Activated CD4-positive, alpha-beta memory T cell treated with anti-CD3 and anti-CD28 coated beads for 36 hours (primary cell): ENCODE measurements at places on chromosomes 11 and 22.

- no peak for DNase-seq
Observed at GRCh38 chr11:33860926-33861325, 30.9 kb downstream of the LMO2 start.

DNA sequence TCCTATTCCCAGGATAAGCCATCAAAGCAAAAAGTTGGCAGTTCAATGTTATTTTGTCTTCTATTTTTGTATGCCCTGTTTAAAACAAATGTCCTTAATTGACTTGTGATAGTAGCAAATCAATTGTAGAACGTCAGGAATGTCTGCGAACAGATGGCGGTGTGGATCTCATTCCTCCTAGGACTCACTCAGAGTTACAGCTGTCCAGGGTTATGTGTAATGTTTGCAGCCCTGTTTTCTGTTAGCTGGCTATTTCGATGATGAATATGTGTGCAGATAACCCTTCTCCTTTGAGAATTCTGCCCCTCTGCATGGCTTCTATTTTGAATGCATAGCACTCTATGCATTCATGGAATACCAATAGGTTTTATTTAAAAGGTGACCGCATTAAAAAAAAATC, 1248.0 kb upstream of the CNTN5 start:
- DNase-seq: no peak

DNA sequence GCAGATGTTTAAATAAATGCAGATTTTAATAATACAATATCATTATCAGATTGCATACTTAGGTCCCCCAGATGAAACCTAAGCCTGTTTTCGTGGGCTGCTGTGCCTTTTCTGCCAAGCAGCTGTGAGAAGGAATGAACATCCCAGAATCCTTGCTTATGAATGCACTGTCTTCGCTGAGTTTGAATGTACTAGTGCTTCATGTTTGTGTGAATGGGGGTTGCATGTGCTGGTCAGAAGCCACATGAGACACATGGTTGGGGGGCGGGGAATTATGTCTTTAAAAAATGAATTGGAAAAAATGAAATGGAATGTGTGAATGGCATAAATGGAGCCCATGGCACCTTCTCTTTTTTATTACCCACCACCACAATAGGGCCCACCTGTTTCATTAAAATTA, 125.4 kb upstream of the HSD17B12 start:
- DNase-seq: no peak

DNA sequence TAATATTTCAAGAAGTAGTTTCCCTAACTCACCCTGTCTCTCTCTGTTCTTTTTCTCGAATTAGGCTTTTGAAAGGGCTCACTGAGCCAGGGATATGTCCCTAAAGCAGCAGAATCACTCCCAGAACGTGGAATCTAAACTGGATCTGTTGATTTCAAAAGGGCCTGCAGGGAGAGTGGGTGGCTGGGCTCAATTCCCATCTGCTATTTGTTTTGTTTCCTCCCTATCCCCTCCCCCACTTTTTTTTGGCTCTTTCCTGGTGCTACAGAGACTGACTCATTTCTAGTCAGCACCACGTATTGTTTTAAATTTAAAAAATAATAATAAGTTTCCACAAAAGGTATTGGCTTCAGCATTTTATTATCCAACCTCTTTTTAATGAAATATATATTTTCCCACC, 961.5 kb downstream of the FAM181B start:
- no peak for DNase-seq

- DNase-seq: no peak
Observed at GRCh38 chr22:40922484-40923303, 28.5 kb upstream of the RBX1 start.

DNA sequence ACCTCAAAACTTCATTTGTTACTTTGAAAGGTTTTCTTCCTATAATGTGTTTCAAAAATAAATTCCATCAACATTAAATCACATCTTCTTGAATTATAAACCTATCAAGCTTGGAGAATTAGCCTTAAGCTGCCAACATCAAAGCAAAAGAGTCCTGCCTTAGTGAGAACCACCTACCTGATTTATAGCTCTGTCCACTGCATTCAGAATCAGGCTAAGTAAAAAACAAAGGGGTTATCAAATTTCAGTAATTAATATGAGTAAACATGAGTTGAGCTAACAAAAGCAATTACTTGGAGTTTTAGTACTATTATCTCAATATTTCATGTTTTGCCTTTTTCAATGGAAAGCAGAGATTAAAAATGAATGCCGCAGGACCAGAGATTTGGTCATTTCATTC, 73.9 kb downstream of the CADM1 start:
- no peak for DNase-seq

GRCh38 chr11:129779342-129779741, 36.3 kb upstream of the TMEM45B start:
- no peak for DNase-seq

DNA sequence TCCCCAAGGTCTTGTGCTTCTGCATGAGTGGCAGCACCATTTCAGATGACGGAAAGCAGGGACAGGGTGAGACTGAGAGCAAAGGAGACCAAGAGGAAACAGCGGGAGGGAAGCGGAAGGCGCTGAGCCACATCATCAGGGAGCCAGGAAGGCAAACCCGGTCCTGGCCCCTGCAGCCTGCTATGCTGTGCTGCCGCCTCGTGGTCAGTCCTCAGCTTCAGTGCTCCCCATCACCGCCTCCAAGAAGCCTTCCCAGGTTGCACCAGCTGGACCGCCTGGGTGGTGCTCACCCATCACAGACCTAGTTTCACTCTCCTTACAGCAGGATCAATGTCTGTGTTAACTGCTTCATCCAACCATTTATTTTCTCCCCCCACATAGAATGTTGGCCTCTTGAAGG, 73.0 kb upstream of the PHF21B start:
- peak; percentile 45 for DNase-seq

DNA sequence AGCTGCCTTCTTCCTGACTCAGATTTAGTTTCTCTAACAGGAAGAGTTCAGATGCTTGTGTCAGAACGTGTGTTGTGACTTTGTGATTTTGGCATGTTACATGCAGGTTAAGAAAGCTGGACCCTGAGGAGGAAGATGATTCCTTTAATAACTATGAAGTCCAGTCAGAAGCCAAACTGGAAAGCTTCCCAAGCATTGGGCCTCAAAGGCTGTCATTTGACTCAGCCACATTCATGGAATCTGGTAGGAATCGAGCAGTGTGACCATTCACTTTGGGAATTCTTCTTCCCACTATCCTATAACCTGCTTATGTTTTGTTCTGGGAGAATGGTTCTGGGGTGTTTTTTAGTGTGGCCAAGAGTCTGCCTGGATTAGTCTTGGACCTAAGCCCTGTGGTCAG, 48.0 kb downstream of the CABIN1 start:
- DNase-seq: no peak

DNA sequence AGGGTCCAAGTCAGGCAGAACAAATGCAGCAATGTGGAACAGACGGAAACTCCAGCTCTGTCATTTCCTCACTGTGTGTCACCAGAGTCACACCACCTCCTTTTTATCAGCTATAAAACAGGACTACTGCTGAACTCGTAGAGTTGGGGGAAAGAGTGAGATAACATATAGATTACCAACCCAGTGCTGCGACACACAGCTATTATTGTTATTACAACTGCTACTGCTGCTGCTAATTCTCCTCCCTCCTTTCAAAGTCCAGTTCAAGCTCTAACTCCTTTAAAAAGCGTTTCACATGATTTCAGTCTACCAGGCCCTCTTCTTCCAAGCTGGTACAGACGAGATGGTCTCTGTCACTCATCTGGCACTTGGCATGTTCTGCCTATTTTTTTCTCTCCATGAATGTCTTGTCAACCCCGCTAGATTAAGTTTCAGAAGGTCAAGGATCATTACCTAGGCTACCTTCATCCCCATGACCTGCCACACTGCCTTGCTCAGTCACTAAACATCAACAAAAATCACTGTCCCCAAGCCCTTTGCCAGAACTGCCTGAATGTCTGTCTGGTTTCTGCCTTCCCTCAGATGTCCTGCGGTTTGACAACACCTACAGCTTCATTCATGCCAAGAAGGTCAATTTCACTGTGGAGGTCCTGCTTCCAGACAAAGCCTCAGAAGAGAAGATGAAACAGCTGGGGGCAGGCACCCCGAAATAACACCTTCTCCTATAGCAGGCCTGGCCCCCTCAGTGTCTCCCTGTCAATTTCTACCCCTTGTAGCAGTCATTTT, 3.7 kb upstream of the MTFP1 start:
- DNase-seq: peak; percentile 43

- no peak for DNase-seq
Observed at GRCh38 chr11:102729849-102730815, 5.4 kb upstream of the MMP8 start.

DNA sequence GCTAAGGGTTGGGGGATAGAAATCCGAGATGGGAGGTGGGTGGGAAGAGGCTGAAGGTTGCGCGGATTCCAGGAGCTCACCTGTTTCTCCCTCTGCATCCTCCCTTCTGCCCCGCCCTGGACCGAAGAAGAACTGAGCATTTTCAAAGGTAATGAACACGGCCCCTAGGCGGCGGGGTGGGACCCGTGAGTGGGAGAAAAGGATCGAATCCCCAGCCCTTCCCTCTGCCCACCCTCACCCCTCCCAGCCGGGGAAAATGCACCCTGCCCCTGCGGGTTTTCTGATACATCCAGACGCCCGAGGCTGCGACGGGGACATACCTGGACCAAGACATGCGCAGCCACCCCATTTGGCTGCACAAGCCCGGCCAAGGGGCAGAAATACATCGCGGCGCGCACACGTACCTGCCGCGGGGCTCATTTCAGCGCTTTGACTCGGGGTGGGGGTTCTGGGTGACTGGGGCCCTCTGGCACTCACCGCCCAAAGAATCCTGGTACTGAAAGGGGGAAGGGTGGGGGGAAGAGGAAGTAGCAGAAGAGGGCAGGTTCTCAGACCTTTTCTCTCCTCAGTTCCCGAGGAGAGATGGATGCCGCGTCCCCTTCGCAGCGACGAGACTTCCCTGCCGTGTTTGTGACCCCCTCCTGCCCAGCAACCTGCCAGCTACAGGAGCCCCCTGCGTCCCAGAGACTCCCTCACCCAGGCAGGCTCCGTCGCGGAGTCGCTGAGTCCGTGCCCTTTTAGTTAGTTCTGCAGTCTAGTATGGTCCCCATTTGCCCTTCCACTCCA, 6.0 kb downstream of the VSIG2 start:
- peak; percentile 61 for DNase-seq

DNA sequence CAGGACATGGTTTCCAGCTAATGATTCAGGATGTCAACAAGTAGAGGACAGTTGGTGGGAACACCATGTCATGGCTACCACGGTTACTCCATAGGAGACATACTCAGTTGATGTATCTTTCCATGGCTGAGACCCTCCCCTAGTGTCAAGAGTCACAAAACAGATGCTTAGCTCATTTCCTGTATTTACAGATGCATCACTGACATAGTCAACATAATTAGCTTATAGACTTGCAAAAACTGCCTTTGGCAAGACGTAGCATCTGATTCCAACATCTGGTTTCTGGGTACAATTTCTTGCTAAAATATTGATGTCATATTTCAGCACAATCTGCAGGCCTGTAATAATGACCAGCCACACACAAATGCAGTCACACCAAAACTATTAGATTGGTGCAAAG, 550.3 kb downstream of the FAM181B start:
- no peak for DNase-seq

DNA sequence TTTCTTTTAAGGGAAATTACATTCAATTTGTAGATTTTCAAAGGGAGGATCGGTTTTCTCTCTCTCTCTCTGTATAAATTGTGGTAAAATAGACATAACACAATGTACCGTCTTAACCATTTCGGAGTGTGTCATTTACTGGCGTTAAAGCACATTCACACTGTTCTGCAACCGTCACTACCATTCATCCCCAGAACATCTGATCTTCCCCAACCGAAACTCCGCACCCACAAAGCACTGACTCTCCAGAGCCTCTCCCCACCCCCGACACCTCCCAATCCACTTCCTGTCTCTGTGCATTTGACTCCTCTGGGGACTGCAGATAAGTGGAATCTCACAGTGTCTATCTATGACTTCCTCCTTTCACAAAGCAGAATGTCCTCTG, 15.9 kb upstream of the GRAMD4 start:
- DNase-seq: peak; percentile 91

DNA sequence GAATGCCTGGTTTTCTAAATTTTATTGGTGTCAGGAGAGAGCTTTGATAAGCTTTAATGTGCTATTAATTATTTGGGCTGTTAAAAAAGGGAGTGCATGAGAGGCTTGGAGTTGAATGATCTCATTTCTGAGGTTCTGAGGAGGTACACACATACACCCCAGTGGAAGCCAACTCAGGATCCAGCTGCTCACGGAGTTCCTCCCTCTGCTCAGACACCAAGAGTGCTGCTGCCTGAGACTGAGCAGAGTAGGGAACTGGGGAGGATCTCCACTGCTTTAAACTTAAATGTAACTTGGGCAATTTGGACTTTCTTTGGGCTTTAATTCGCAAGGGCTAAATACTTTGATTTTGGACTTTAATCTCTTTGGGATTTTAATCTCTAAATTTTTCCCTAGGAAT, 414.4 kb upstream of the CADM1 start:
- no peak for DNase-seq

DNA sequence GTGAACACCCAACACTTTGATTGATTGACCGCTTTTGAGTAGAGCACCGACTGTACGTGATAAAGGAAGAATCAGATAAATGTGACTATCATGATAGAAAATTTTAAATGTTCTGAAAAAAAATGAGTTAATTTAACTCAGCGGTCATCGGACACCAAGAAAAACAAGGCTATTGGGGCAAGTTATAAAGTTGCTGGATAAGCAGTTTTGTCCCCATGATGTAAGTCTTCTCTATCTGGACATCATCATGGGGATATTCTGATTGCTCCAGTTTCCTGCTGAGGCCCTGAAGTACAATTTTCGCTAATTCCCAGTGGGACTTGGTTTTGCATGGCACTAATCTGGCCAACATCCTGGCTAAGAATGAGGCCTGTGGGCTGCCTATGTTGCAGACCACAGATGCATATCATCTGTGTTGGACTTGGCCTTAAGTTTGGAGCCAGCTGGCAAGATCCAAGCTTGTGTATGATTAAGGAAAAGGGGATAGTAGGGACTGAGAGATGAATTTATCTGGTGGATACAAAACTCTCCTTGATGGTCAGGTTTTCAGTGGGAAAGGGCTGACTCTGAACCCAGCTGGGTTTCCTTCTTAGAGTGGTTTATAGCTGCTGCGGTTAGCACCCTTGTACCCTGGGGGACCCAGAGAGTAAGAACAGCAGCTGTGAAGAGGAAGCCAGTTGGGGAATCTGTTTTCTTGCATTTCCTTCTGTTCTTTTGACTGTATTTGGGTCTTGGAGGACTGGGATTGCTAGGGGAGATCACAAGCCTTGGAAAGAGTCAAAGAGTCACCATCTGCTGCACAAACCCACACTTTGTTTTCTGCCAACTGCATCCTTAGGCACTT, 118.3 kb downstream of the SEZ6L start:
- DNase-seq: no peak

DNA sequence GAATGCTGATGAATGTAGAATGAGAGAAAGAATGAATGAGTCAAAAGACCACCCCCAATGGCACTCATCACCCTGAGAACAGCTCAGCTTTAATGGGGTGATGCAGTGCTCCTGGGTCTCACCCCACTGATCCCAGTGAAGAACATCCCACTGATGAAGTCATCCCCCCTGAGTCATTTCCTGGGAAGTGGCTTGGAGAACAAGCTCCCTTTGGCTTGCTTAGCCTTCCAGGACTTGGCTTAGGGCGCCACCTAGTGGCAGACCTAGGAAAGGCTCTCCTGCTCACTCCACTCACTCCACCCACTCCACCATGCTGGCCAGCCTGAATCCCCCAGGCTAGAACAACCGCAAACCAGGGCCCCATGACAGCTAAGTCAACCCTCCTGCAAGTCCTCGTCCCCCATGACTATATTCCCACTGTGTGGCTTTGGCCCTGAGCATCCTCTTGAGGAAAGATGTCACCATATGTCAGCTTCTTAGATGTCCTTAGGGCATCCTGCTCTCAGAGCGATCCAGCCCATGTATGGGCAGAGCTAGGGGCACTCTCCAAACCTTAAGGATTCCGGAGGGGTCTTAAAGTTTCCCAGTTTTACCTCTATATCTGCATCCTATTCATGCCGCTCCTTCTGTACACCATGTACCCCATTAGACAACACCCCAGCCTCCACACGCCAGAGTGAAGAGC, 17.8 kb upstream of the TMPRSS13 start:
- peak; percentile 91 for DNase-seq
